Left forelimb (tissue), 1 donor: ENCODE measurements at places on chromosomes 4 and X.

DNA sequence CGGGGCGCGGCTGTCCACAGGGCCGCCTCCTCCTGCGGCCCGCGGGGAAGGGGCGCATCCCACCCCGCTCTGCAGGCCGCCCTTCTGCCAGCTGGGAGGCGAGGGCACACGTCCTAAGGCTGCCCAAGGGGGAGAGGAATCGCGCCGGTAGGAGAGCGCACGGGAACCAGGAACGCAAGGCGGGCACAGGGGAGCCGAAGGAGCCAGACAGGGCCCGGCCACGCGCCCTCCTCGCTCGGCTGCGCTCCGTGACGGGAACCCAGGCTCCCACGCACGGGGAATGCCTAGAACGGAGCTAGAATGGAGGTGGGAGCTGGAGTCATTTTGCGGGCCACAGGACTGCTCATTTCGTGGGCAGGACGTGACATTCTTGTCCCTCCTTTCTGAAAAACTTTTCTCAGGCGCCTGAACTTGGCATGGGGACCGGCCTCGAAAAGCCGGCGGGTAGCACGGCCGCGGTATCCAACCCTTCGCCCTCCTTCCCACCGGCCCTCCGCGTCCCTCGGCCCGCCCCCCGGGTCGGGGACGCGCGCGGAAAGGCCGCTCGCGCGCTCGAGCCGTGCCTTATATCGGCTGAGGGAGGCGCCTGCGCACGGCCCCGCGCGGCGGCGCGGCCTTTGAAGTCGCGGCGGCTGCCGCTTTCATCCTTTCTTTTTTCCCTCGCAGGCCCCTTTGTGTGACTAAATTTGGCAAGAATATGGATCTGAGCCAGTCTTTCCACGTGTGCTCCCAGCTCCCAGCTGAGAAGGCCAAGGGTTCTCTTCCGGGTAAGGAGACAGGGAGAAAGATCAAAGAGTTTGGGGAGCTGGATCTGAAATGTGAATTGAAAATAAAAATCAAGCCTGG lies 4.2 kb upstream of the LEF1 start:
- peak; percentile 81 for DNase-seq

- no peak for DNase-seq
Observed at GRCh38 chr4:88960576-88960975, 96.4 kb downstream of the FAM13A start.

GRCh38 chrX:25020391-25020904 lies 4.7 kb upstream of the ARX start:
- no peak for DNase-seq

- no peak for DNase-seq
Observed at GRCh38 chrX:56786889-56787733, 58.1 kb downstream of the NBDY start.

- no peak for DNase-seq
Observed at GRCh38 chrX:113473418-113473817, 632.8 kb upstream of the AMOT start.

GRCh38 chr4:168646001-168646768 lies 149.3 kb downstream of the PALLD start:
- DNase-seq: no peak

GRCh38 chrX:150847088-150847487 lies 51.4 kb downstream of the CD99L2 start:
- no peak for DNase-seq

DNA sequence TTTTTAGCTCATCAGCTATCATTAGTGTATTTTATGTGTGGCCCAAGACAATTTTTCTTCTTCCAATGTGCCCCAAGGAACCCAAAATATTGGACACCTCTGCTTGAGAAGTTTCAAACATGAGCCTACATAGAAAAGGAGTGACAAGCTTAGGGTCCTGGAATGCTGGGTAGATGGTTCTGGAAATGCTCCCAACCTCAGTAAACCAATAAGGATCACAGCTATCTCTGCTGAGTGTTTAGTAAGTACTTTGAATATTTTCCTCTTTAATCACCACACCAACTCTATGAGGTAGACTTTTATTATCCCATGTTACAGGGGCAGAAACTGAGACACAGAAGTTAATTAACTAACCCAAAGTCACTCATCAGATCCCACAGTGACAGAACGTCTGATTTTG lies 164.9 kb upstream of the KLF3 start:
- DNase-seq: no peak

DNA sequence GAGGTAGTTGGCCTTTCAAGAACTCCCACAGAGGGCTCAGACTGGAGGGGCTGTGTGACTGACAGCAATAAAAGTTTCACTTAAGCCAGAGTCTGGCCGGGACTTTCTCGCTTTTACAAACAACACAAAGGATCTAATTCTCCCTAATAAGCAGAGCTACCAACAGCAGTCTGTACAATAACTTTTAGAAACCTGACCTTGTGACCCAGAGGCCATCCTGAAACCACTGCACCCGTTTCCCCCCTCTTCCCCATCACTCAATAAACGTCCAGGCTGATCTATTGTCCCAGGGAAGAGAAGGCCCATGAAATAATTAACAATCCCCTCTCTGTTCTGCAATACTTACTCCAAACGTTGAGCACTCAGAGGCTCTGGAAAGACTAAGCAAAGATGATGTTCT lies 442.4 kb downstream of the ZIC3 start:
- no peak for DNase-seq

DNA sequence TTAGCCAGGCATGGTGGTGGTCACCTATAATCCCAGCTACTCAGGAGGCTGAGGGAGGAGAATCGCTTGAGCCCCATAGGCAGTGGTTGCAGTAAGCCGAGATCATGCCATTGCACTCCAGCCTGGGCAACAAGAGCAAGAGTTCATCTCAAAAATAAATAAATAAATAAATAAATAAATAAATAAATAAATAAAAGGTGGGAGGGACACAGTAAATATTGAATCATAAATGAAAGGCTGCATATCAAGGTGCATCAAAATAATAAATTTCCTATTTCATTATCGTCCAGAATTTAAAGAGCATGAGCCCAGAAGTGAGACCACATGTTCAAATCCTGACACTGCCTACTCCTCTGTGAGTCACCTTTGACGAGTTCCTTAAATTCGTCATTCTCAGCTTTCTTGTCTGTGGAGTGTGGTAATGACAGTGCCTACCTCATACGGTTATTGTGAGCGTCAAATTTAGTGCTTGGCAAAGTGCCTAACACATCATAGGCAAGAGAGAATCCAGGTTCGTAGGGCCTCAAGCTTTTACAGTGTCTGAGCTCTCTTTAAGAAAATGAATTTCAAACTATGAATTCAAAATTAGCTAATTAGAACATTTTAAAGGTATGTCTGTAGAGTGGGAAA lies 49.9 kb downstream of the IL15 start:
- no peak for DNase-seq

DNA sequence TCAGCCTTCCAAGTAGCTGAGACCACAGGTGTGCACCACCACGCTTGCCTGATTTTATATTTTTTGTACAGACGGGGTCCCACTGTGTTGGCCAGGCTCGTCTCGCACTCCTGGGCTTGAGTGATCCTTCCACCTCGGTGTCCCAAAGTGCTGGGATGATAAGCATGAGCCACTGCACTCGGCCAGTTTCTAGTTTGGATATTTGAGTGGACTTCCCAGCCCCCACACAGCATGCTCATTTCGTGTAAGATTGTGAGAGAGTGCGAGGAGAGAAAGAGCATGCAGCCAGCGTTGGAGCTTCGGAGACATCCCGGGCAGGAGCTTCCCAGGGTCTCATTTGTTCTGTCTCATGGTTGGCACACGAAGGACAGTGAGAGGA lies 31.8 kb downstream of the ARSD start:
- DNase-seq: no peak

DNA sequence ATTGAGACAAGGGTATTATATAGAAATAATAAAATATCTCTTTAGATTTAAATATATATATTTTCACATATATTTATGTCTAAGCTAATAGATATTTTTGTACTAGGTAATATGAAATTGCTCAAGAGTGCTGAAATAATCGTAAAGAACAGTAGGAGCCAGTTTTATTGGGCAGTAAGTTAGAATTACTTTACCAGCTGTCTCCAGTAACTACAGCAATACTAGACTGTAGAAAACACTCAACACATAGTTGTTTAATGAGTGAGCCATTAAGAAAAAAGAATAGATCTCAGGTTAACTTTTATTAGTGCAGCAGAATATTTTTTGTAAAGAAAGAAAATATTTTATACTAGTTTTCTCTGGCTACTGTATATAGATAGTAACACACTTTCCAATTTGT lies 715.2 kb downstream of the TRIML1 start:
- DNase-seq: no peak

DNA sequence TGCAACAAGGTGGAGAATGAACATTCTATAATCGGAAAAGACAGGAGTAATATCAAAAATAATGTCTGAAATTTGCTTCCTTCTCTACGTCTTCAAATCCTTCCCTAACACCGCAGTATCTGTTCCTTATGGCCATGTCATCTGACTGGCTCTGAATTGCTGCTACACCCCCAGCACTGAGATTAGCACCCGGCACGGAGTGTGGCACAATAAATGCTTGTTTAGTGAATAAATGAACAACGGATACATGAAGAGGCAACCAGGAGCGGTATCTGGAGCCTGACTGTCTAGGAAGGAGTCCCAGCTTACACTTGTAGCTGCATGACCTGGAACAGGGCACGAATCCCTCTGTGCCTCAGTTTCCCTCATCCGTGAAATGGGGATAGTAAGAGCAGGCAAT lies 164.3 kb downstream of the AFAP1 start:
- no peak for DNase-seq

DNA sequence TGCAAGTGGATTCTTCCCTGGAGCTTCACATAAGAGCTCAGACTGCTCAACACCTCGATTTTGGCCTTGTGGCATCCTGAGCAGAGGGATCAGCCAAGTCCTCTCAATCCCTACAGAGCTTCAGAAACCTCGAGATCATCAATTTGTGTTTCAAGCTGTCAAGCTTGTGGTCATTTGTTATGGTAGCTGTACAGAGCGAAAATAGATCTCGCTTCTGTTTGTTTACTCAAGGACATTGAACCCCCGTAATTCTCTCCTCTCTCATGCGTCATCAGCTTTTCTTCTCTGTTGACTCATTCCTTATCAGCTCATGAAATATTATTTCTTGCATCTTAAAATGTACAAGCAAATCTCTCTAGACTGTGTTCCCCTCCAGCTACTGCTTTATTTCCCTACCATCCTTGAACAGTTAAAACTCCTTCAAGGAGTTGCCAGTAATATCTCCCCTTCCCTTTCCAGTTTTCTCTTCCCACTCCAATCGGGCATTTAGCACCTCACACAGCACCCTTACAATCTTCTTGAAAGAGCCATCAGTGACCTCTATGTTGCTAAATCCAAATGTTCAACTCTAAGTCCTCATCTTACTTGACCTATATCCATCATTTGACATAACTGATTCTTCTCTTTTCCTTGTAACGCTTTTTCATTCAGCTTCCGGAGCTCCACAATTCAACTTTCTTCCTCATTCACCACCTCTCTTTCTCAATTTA lies 106.2 kb upstream of the FAT1 start:
- DNase-seq: no peak

GRCh38 chr4:8939160-8939839 lies 67.7 kb upstream of the HMX1 start:
- no peak for DNase-seq

DNA sequence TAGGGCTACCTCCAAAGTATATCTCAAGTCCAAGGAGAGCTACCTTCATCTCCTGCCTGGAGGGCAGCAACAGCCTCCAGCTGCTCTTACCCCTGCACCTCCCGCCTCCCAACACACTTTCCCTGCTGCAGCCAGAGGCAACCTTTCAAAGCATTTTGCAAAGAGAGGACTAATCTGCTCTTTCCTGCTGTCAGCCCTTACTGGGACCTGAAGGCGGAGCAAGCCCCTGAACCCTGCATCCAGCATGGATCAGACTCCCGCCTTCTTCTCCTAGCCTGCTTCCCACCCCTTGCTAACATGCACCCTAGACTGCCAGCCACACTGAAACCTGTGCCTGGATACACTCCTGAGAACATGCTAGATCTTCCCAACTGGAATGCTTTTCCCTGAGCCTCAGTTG lies 37.7 kb upstream of the VMA21 start:
- DNase-seq: no peak

- DNase-seq: no peak
Observed at GRCh38 chrX:15464704-15465103, 28.4 kb downstream of the PIR start.

- DNase-seq: no peak
Observed at GRCh38 chr4:69881173-69881773, 21.3 kb upstream of the SULT1E1 start.

DNA sequence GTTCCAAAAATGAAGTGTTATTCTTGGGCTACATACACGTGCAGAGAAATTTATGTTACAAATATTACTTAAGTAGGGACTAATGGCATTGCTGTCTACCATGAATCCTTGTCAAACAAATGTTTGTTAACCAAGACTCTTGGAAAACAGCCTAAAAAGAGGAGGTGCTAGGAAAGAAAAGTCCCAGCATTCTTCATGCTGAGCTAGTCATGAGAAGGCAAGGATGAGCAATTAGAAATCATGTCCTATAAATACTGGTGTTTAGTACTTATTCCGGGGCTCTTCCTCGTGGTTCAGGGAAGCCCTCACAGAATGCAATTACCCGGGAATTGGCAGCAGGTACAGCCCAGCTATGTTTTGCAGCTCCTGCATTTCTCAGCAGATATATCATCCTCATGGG lies 378.1 kb upstream of the FTHL17 start:
- no peak for DNase-seq

DNA sequence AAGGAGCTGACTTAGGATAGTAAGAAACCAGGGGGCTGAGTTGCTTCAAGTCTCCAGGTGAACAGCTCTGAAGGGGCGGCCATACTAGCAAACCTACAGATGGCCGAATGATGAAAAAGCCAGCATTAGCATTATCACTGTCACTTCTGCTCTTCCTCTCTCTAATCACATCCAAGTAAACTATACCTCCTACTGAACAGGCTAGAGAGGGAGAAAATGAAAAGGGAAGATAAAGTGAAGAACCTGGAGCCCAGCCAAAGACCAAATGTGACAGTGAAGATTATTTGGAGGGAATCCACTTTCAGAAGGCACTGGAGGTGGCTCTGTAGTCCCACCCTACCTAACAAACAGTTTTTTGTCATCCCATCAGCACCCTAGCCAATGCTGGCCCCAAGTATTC lies 50.4 kb upstream of the PRPS1 start:
- DNase-seq: no peak

DNA sequence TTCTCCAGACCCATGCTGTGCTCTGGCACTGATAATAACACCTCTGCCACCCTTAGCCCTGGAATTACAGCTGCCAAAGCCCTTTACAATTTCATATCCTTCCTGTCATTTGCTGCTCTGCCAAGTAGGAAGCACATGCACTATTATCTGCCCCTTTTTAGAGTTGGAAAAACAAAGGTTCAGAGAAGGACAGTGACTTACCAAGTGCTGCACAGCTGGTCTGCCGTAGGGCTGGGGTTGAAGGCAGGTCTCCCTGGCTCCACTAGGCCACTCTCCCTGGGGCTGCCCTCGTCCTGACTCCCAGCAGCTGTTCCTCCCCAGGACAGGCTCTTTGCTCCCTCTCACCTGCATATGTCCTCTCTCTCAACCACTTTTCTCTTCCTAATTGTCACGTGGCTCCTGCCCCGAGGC lies 73.4 kb downstream of the ANAPC4 start:
- no peak for DNase-seq
